Fibroblast of gingiva (primary cell): ENCODE measurements at places on chromosomes 3 and 15.
A peak's percentile ranks its signal among the peaks of the same experiment; 100 is the strongest.

GRCh38 chr15:38242055-38242454 lies 10.6 kb upstream of the SPRED1 start:
- no peak for DNase-seq

- no peak for DNase-seq
Measured at GRCh38 chr3:179796421-179796820, 143.6 kb downstream of the USP13 start.

DNA sequence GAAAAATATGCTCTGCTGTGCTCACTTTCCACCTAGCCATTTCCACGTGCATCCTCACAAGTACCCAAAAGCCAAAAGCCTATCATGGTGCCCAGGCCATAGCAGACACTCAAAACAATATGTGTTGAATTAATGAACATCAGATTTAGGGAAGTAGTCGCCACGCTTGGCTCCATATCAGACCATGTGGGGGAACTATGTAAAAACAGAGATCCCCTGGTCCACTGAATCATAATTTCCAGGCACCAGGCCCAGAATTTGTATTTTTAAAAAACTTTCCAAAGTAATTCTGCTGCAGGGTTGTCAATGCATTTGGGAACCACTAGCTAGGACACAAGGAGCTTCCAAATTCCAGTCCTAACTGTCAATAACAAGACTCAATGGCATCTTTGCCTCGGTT lies 77.3 kb downstream of the CNTN3 start:
- DNase-seq = peak; percentile 85

GRCh38 chr15:76533060-76533820 lies 196.7 kb downstream of the ISL2 start:
- peak; percentile 19 for DNase-seq

DNA sequence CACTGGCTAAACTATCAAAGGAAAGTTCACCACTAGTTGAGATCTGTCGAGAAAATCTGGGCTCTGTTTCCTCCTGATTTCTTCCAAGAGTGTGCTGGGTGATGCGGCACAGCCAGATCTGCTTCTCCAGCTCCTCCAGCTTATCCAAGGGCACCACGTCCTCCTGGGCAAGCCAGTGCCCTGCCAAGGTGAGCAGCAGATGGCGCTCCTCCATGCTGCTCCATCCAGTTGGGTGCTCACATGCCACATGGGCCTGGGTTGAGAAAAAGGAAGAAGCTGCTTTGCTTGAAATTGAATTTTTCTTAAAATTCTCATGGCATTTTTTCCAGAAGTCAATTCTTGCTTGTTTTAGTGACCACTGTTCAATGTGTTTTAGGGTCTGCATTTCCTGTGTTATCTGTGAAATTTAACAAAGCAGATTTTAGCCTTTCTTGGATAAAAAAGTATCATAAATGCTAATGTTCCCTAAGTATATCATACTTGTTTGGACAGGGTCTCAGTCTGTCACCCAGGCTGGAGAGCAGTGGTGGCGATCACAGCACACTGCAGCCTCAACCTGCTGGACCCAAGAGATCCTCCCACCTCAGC lies 47.3 kb downstream of the EIF3J start:
- no peak for DNase-seq

DNA sequence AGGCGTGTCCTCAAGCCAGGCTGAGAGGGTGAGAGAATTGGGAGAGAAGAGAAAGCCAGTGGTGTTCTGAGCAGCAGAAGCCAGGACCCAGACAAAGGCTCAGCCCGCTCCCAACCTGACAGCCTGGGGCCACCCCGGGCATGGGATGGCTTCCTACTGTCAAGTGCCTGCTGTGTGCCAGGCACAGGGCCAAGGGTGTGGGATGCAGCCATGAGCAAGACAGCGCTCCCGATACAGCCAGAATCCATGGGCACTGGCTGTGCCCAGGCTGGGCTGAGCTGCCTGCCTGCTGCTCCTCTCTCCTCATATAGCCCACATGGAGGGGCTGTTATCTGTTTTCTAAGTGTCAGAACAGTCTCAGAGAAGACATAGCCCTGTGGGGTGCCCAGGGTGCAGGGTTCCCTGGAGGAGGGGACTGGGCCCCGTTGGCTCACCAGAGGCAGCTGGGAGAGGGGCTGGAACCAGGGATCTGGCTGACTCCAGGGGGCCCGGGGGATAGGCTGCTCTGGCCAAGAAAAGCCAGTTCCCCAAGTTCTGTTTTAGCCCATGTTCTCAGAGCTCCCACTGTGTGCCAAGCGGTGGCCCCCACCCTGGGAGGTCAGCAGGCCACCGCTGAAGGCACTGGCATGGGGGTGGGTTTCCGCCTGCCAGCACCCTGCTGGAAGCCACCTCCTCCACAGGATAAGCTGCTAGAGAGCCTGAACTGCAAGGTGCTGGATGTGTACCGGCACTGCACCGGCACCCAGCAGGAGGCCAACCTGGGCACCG lies 39.0 kb downstream of the CFAP100 start:
- no peak for DNase-seq

DNA sequence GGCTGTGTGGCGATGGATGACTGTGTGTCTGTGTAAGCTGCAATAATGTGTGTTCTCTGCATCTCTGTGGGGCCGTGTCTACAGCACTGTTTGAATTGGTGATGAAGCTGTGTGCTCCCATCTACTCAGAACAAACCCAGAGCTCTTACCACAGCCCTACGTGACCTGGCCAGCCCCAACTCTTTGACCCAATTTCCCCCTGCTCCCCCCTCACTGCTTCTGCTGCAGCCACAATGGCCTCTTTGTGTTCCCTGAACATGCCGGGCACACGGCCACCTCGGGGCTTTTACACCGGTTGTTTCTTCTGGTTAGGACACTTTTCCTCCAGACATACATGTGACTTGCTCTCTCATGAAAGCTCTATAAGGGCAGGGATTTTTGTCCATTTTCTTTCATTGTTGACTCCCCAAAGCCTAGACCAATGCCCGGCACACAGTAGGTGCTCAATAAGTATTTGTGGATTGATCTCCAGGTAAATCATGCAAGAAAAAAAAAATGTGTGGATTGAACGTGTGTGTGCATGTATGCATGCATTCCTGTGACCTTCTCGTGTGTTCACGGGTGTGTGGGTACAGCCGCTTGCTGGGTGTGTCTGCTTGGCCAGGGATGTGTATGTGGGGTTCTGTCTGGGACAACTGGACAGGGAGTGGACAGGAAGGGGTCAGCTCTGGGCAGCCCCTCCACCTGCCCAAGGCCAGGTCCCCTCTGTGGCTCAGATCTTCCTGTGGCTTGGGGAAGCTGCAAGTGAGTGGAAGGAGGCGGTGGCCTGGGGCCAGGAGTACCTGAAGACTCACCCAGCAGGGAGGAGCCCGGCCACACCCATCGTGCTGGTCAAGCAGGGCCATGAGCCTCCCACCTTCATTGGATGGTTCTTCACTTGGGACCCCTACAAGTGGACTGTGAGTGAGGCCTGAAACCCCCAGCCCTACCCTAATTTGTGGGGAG lies 14.8 kb downstream of the VILL start:
- DNase-seq = no peak

- DNase-seq = peak; percentile 43
Measured at GRCh38 chr3:4826237-4827100, 152.8 kb upstream of the BHLHE40 start.

- DNase-seq = no peak
Measured at GRCh38 chr3:105829871-105830622, 38.8 kb downstream of the CBLB start.

- DNase-seq = no peak
Measured at GRCh38 chr3:89154416-89154815, 47.0 kb downstream of the EPHA3 start.

- no peak for DNase-seq
Measured at GRCh38 chr3:46504789-46505188, 7.0 kb downstream of the RTP3 start.

DNA sequence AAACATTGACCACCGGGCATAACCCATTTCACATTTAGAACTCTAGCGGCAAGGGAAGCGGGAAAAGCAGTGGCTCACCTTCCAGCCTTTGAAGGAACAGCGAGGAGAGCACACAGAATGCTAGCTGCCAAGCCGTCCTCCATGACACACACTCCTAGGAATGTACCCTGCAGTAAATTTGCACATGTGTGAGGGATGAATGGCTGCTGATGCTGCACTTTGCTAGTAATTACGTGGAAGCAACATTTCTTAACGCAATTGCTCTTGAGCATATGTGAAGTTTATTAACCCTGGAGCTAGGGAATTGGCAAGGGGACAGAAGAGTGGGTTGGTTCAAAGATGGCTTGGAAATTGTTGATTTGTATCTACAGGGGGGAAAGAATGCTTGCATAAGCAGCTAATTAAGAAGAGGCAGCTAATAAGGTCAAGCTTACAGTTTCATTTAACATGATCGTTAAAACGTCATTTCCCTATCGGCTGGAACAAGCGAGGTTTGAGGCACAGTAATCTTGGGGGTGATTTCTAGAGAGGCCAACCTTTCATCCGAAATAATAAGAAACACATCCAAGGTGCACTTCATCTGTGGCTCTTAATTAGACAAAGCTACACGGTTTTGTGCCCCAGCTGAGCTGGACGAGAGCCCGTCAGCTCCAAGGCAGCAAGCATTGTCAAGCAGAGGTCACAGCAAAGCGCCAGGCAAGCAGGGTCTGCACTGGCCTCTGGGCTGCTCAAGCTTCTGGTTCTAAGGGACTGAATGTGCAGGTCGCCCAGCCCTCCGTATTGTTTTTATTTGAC lies 123.4 kb downstream of the CHSY1 start:
- peak; percentile 98 for DNase-seq

- no peak for DNase-seq
Measured at GRCh38 chr15:25990220-25990619, 127.1 kb upstream of the ATP10A start.
